Caudate nucleus (tissue), 63 donors: ENCODE measurements at places on chromosomes 2 and 18.
A peak's percentile ranks its signal among the peaks of the same experiment; 100 is the strongest.

DNA sequence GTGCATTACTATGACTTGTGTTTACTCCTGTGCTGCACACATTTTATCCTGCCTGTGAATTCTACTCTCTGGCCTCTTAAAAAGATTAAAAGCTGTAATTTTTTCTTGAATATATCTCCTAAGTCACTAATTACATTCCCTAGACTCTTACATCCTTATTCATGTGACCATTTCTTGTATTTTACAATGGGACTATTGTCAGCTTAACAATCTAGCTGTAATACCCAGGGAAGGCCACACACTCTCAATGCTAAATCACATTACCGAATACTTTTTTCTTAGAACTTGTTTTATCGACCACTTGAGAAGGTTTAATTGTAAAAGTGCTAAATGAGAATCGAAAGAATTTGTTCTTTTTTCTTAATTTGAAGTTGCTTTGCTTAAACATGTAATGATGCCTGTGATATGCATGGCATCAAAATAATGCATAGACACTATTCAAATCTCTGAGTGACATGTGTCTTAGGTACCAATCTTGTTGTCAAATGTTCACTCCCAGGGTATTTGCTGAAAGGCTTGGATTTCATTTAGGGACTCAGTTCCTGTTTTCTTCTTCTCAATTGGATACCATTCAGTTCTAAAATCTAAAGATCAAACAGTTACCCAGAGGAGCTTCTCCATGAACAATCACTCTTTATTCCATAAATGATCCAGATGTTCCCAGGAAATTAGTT, 498.5 kb downstream of the DPP10 start:
- DNase-seq = no peak

GRCh38 chr2:96533292-96534073, 3.1 kb upstream of the ARID5A start:
- no peak for DNase-seq

GRCh38 chr18:79634186-79634585, 45.4 kb upstream of the CTDP1 start:
- DNase-seq = no peak

- DNase-seq = no peak
Measured at GRCh38 chr2:193331676-193332075, 1136.9 kb upstream of the TMEFF2 start.

- DNase-seq = no peak
Measured at GRCh38 chr2:106867196-106867953, 18.6 kb downstream of the ST6GAL2 start.

GRCh38 chr2:152505495-152505906, 170.5 kb downstream of the FMNL2 start:
- peak; percentile 28 for DNase-seq

DNA sequence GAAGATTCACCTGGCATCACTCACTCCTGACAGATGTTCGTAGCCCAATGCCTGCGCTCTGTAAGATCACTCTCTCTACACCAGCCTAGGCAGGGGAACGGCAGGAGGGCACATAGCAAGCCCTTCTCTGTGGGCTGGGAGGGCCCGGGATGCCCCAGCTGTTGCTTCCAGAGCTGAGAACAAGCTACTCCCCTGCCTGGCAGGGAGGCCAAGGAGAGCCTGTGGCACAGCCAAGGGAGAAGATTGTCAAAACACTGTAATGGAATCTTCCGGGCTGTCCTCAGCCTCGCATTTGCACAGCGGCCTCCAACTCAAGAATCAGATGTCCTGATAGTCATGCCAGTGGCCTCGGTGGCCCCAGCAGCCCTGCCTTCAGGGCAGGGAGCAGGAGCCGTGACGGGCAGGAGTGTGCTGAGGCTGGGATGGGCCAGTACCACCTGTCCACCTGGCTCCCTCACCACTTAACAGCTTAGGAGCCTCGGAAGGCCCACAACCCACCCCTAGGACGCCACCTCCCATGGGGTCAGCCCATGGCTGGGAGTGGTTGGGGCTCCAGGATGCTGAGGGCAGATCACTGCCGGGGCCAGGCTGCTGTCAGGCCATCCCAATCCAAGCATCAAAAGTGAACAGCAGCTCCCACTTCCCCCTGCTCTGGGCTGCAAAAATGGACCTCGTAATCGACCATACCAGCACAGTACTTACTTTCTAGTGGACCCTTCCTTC, 21.9 kb upstream of the SLC35F6 start:
- no peak for DNase-seq

DNA sequence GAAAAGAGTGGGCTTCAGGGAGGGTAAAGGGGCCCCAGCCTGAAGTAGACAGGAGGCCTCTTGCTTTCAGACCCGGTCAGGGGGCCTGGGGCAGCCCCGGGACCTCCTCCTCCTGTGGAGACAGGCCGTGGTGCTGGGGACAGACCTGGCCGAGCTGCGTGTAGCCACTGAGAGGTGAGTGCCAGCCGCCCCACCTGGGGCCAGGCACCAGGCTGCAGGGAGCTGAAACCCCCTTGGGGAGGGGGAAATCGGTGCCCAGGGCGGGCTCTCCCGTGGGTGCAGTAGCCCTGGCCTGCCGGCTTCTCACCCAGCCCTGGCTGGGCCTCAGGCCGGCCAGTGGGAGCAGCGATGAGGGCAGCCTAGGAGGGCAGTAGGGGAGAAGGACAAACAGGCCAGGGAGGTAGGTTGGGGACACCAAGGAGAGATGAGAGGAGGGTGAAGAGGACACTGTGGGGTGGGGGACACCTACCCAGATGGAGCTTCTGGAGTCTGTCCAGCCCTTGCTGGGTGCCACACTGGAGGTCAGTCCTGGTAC, 24.0 kb downstream of the CROCC2 start:
- DNase-seq = no peak

- no peak for DNase-seq
Measured at GRCh38 chr2:84732897-84733778, 147.7 kb downstream of the TRABD2A start.

DNA sequence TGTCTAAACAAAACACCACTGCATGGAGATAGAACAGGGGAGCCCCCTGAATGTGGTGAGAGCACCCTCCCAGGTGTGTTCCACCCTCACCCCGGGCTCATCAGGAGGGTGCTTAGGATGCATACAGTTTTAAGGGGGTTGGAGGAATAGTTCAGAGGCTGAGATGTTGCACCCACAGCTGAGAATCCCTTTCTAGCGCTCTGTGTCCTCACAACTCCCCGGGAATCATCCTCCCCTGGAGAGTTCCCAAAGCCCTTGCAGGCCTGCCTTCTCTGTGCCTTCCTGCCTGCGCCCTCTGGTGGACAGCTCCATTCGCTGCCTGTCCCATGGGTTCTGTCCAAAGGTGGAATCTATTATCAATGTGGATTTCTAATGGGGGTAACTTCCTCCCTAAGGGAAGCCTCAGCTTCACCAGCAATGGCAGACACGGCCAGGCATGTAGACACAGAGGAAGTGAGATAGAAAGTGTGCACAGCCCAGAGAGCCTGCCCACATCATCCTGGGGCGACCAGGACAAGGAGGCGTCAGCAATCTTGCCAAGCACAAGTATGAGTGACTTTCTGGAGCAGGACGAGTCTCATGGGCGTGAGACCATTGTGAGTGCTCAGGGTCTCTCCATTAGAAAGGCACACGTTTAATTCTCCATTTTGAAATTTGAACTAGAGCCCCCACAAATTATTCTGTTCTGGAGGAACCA, 1.2 kb upstream of the UGT1A5 start:
- peak; percentile 48 for DNase-seq

GRCh38 chr2:11080253-11081115, 74.8 kb upstream of the SLC66A3 start:
- no peak for DNase-seq

DNA sequence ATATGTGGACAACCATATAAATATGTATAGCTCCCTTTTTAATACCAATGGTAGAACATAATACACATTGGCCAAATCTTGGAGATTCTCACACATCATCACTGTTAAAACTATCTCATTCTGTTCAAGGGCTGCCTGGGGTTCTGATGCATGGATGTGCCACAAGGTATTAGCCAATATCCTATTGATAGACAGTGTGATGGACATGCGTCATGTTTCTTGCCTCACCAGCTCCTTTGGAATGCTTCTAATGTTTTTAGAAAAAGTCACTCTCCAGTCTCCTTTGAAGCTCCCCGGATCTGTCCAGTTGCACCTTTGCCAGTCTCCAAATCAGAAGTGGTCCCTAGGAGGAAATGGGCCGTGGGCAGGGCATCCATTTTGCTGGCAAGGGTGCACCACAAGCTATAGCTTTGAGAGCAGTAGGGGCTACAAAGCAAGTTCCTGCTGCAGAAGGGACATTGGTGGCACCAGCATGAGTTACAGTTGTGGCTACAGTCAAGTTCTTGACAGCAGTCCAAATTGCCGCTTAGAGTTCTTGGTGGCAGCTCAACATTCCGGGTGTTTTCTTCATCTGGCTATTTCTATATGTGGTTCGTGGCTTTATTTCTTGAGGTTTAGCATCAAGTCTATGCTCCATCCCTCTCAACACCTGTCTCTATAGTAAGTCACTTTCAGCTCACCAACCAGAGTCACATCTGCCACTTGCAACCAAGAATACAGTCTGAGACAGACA, 25.1 kb upstream of the ATRAID start:
- DNase-seq = no peak

GRCh38 chr2:67613227-67613626, 216.1 kb downstream of the ETAA1 start:
- DNase-seq = no peak

- no peak for DNase-seq
Measured at GRCh38 chr2:151922845-151923666, 94.8 kb upstream of the ARL5A start.

DNA sequence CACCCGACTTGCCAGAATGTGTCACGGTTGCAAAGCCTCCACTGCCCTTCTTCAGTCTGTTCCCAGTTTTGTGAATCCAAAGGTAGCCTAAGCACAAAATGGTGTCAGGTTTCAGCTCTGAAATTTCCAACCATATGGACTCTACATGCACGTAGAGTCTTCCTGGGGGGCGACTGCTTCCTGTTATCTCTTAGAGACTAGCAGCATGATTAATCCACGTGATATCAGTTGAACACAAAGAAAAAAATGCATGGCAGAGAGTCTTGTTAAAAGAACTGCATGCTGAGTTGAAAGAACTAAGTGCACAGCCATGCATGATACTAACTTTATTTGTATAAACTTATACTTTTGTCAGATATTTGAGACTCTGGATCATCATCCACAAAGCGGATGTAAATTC, 404.4 kb downstream of the SOCS6 start:
- no peak for DNase-seq

- no peak for DNase-seq
Measured at GRCh38 chr2:185643434-185643833, 95.2 kb upstream of the FSIP2 start.

DNA sequence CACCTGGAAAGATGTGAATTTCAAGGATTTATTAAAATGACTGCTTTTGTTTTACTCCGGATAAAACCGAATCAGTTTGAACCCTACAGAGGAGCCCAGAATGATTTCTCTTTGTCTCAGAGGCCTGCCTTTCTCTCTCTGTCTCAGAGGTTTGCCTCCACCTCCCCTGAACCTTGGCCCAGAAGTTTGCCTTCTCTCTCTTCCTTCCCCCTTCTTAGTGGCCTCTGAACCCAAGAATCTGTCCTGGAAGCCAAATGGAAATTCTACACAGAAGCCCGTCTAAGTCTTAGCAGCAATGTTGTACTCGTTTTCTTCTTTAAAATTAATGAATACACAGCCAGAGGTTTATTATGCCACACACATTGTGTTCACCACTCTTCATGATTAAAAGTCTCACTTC, 200.7 kb downstream of the SOCS6 start:
- DNase-seq = no peak

GRCh38 chr2:86518481-86518880, 44.8 kb downstream of the CHMP3 start:
- DNase-seq = peak; percentile 11

- no peak for DNase-seq
Measured at GRCh38 chr2:46811379-46812310, 104.0 kb downstream of the MCFD2 start.

- no peak for DNase-seq
Measured at GRCh38 chr2:226445216-226445861, 354.3 kb downstream of the IRS1 start.

DNA sequence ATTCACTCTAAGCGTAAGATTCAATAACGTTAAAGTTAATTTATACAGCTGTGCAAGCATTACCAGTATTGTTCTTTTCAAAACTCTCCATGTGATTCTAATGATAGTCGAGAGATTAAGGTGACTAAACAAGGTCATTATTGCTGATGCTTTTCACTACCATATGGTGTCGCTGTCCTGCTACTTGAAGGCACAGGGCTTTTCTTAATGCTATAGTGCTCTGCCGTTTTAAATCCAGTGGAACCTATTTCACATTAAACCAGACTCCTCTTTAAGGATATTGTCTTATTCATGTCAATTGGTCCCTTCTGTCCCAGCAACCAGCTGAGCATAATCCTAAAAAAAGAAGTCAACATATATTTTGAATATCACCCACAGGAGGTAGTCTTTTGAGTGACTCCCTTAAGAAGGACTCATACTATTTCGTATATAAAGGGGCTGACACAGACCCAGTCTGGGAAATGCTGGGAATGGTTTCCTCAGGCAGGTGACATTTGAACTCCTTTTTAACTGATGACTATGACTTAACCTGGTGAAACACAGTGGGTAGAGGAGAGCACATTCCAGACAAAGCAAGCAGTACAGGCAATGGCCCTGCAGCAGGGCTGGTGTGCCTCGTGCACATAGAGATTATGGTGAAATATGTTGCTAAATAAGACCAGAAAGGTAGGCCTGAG, 53.9 kb upstream of the CYTIP start:
- no peak for DNase-seq

DNA sequence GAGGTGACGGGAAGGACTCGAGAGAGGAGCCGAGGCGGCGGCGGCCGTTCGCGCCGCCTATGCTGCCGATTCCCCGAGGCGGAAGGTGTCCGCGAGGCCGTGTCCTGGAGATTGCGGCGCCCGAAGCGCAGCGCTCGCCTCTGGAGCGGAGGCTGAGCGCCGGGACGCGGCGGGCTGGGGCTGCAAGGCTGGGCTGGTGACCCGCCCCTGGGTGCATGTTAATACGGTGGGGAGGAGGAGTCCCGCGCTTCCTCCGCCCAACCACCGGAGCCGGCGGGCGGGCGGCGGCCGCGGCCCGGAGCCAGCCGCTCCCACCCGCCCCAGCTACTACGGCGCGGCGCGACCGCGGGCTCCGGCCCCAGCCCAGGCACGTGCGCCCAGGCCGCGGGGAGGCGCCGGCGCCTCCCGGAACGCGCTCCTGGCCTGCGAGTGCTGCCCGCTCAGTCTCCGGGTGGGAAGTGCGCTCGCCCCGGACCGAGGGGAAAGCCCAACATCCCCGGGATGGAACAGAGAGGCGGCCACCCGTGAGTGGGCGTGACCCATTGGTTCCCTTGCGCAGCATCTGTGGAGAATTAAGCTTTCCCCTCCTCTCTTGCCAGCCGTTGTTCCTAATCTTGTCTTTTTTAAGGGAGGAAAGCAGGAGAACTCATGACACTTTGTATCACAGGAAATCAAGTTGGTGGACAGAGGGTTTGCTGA, at the start of gene DLGAP1:
TSS of gene DLGAP1 (minus strand) at position 195 of the 699 bp plus-strand sequence.
- peak; percentile 32 for DNase-seq

- DNase-seq = no peak
Measured at GRCh38 chr2:237819231-237819630, 20.7 kb downstream of the RBM44 start.

DNA sequence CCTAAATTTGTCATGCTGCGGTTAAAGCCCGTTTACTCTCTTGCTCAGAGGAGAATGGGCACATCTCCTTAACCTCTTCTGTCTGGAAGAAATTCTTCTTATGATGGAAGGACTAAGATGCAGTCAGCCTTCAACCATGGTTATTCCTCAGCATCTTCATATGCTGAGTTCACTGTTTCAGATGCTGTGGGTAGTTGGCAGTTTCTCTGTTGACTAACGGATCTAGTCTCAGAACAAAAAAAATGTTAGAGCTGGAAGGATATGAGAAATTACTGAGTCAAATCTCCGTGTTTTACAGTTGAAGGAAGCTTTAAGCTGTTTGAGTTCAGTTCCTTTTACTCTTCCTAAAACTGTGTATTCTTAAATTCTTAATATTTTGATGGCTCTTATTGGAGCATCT, 43.6 kb upstream of the PGAP1 start:
- no peak for DNase-seq
